ENCODE measurements at places on chromosomes 1 and 21. TPM values are rescaled to one million over a fixed set of nuclear protein-coding genes. Genes with fewer than 3 reads are reported as not detected.

GRCh38 chr1:197140121-197140520, 6.3 kb downstream of the ASPM start:
- no peaks in the 10 kb centered on the region for H3K36me3 ChIP-seq
- no peak overlapping the region for H3K27ac ChIP-seq
- no peaks in the 10 kb centered on the region for H3K4me1 ChIP-seq
- H3K27me3 ChIP-seq = no peaks in the 10 kb centered on the region
- DNase-seq = no peak

- DNase-seq = no peak
- H3K4me1 ChIP-seq = peaks cover 10% of the 10 kb centered on the region
Observed at GRCh38 chr1:22508329-22508728, 55.0 kb upstream of the EPHA8 start.

The CAMK1G gene
- total RNA-seq = 0.37 TPM

The PFDN2 gene
- 25.7 TPM for total RNA-seq

DNA sequence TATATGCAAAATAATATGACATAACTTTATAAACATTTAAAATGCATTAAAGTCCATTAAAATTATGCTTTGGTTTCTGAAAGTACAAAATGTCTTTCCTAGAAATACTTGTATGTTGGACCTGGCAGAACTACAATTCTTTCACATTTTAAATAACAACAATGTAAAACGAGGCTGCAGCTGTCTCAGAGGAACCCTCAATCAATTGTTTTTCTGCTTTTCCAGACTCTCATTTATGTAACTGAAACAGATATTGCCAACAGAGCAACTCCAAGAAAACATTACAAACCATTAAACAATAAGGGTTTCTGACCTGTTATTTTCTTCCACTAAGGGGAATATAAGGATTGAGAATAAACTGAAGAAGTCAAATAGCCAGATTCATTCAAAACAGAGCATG, 1193.4 kb downstream of the NCAM2 start:
- DNase-seq = no peak
- H3K27ac ChIP-seq = no peak overlapping the region
- no peaks in the 10 kb centered on the region for H3K36me3 ChIP-seq
- no peak overlapping the region for H3K4me3 ChIP-seq
- no peaks in the 10 kb centered on the region for H3K27me3 ChIP-seq

The ZBTB48 gene
- total RNA-seq = 7.9 TPM

DNA sequence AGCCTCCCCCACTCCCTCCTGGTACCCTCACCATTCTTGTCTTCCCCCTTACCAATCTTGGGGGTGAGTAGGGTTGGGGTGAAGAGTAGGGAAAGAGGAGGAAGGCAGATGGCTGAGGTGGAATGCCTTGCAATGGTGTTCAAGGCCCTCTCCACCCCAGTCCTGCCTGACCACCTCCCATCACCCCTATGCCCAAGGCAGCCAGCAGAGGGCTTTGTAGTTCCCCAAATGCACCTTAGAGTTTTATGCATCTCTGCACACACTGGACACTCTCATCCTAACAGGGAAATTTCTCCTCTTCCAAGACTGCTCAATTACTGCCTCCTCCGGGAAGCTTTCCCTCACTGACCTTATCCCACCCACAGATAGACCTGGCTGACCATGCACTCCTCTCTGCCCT, 15.4 kb downstream of the KIF17 start:
- no peaks in the 10 kb centered on the region for H3K4me1 ChIP-seq
- no peak overlapping the region for H3K27ac ChIP-seq
- no peak overlapping the region for H3K4me3 ChIP-seq
- DNase-seq = no peak

- H3K36me3 ChIP-seq = no peaks in the 10 kb centered on the region
- H3K4me3 ChIP-seq = no peak overlapping the region
- no peak overlapping the region for H3K27ac ChIP-seq
- H3K27me3 ChIP-seq = no peaks in the 10 kb centered on the region
Observed at GRCh38 chr1:50271968-50272578, 151.2 kb downstream of the DMRTA2 start.

GRCh38 chr1:61641578-61642336, 83.2 kb downstream of the TM2D1 start:
- peak overlapping the region; percentile 24 for H3K27ac ChIP-seq
- no peaks in the 10 kb centered on the region for H3K36me3 ChIP-seq
- no peak overlapping the region for H3K4me3 ChIP-seq
- no peaks in the 10 kb centered on the region for H3K27me3 ChIP-seq
- H3K4me1 ChIP-seq = no peaks in the 10 kb centered on the region

The PLA2G2F gene
- total RNA-seq = not detected

DNA sequence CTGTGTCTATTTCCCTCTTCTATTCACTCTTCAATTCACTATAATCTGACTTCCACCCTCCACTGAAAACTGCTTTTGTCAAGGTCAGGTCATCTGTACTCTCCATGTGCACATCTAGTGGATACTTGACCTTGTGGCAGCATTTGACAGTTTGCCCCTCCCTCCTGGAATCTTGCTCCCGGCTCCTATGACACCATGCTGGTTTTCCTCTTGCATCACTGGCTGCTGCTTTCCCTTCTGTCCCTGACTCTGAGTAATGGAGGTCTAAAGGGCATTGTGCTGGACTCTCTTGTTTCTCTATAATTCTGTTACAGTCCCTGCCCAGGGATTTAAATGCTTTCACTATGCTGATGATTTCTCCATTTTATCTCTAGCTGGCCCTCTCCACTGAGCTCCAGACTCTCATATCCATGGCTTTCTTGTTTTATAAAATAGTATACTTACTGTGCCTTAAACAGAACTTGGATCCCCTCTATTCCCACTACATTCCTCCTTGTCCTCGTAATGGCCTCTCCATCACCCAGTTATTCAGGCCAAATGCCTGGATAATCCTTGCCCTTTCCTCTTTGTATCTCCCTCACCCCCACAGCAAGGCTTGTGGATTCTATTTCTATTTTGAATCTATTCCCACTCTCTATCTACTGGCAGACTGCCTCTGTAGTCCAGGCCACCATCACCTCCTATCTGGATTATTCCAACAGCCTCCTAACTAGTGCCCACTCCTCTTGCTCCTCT, 36.8 kb upstream of the PODN start:
- H3K27ac ChIP-seq = peak overlapping the region; percentile 31
- H3K4me3 ChIP-seq = no peak overlapping the region
- no peaks in the 10 kb centered on the region for H3K4me1 ChIP-seq

GRCh38 chr21:43322805-43323204, 104.1 kb downstream of the SIK1 start:
- H3K36me3 ChIP-seq = no peaks in the 10 kb centered on the region
- H3K27ac ChIP-seq = no peak overlapping the region
- H3K27me3 ChIP-seq = no peaks in the 10 kb centered on the region

The TMEM82 gene
- total RNA-seq = 20.2 TPM

The GCSAML gene
- total RNA-seq = not detected

The MIS18A gene
- total RNA-seq = 2.4 TPM

The ZNF124 gene
- 5.9 TPM for total RNA-seq

DNA sequence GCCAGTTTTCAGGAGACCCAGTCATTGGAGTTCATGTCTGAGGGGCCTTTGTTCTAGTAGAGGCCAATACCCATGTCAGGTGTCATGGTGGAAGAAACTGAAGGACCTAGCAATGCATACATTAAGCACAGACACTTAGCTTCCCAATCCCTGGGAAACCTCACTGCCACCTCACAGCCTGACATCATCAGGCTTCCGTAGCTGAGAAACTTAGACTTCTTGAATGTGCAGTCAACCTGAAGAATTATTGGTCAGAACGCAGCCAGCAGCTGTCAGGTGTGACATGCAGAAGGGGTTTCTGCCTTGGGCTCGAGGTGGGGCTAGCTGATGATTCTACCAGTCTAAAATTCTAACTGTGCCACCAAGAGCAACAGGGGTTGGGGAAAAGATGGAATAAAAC, 1.9 kb upstream of the ITPKB start:
- no peak for DNase-seq
- peaks cover 35% of the 10 kb centered on the region for H3K4me1 ChIP-seq
- no peaks in the 10 kb centered on the region for H3K36me3 ChIP-seq
- no peaks in the 10 kb centered on the region for H3K27me3 ChIP-seq
- no peak overlapping the region for H3K4me3 ChIP-seq

- H3K4me1 ChIP-seq = no peaks in the 10 kb centered on the region
- no peaks in the 10 kb centered on the region for H3K27me3 ChIP-seq
- H3K36me3 ChIP-seq = no peaks in the 10 kb centered on the region
- DNase-seq = no peak
- H3K4me3 ChIP-seq = no peak overlapping the region
Observed at GRCh38 chr1:210376836-210377372, 48.2 kb downstream of the HHAT start.

DNA sequence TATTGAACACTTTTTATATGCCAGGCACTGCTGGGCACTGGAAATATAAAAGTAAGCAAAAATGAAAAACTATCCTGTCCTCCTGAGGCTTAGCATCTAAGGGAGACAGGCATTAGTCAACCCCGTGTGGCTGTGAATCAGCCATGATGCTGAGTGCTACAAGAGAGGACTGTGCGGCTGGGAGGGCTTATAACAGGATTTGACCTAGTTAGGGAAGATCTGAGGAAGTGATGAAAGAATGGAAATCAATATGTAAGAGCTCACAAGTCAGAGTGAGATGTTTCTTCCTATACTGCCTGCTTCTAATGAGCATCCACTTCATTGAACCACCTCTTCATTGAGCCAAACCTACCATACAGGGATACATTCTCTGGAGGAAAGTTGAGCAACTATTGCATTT, 15.1 kb downstream of the TRIM45 start:
- H3K27me3 ChIP-seq = no peaks in the 10 kb centered on the region
- no peak overlapping the region for H3K4me3 ChIP-seq
- H3K4me1 ChIP-seq = no peaks in the 10 kb centered on the region

- DNase-seq = no peak
- H3K27ac ChIP-seq = no peak overlapping the region
Observed at GRCh38 chr1:41492341-41492848, 7.9 kb upstream of the EDN2 start.

The SYT6 gene
- total RNA-seq = not detected

- H3K27ac ChIP-seq = no peak overlapping the region
- DNase-seq = no peak
- no peaks in the 10 kb centered on the region for H3K4me1 ChIP-seq
- H3K27me3 ChIP-seq = no peaks in the 10 kb centered on the region
Observed at GRCh38 chr1:111505641-111506119, 2.2 kb upstream of the ADORA3 start.

The CDA gene
- total RNA-seq = 23.4 TPM

The PARP1 gene
- total RNA-seq = 64.5 TPM

The COP1 gene
- total RNA-seq = 20.0 TPM

- H3K36me3 ChIP-seq = no peaks in the 10 kb centered on the region
- no peak overlapping the region for H3K27ac ChIP-seq
- H3K27me3 ChIP-seq = no peaks in the 10 kb centered on the region
- H3K4me3 ChIP-seq = no peak overlapping the region
Observed at GRCh38 chr1:202531472-202531811, 178.8 kb downstream of the SYT2 start.
